ENCODE measurements at places on chromosomes 13 and 19. TPM values are rescaled to one million over a fixed set of nuclear protein-coding genes. Genes with fewer than 3 reads are reported as not detected.

DNA sequence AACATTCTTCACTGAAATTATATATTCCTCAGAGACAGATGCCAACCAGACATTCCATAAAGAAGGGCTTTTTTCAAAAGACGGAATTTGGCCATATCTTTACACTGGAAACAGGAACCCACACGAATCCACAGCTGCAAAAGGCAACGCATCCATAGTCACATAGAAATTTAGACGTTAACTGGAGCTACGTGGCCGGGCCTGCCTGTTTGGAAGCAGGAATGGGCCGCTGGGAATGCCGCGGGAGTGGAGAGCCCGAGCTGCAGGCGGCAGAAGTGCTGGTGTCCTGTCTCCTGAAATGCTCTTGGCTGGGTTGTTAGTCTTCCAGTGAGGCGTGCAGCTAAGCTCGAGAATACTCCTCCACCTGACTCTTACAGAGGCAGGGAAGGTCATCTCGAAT, 122.2 kb downstream of the KL start:
- DNase-seq, result peak; percentile 33
- no peak overlapping the region for H3K4me3 ChIP-seq
- H3K27me3 ChIP-seq, result no peaks in the 10 kb centered on the region
- no peak overlapping the region for H3K27ac ChIP-seq
- H3K4me1 ChIP-seq, result no peaks in the 10 kb centered on the region
- peaks cover 52% of the 10 kb centered on the region for H3K36me3 ChIP-seq

DNA sequence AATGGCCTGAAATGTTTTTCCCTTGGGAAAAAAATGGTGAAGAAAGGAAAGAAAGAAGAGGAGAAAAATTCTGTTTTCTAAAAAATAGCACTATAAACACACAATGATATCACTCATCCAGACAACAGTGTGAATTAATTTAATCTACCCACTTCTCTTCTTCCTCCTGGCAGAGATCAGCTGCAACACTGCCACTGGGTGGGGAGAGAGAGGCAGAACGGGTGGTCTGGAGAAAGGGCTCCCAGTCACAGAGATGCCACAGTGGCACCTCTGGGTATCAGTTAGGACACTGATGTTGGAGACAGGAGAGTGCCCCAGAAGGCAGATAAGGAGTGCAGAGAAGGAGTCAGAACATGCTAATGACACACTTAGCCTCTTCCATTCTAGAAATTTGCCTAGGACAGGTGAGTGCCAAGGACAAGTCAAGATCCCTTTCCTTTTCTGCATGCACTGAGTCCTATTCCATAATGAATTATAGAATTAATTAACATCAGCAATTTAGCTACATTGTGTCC, 168.6 kb downstream of the SUCLA2 start:
- no peaks in the 10 kb centered on the region for H3K27me3 ChIP-seq
- DNase-seq, result no peak
- no peak overlapping the region for H3K27ac ChIP-seq
- H3K36me3 ChIP-seq, result no peaks in the 10 kb centered on the region
- no peak overlapping the region for H3K4me3 ChIP-seq

DNA sequence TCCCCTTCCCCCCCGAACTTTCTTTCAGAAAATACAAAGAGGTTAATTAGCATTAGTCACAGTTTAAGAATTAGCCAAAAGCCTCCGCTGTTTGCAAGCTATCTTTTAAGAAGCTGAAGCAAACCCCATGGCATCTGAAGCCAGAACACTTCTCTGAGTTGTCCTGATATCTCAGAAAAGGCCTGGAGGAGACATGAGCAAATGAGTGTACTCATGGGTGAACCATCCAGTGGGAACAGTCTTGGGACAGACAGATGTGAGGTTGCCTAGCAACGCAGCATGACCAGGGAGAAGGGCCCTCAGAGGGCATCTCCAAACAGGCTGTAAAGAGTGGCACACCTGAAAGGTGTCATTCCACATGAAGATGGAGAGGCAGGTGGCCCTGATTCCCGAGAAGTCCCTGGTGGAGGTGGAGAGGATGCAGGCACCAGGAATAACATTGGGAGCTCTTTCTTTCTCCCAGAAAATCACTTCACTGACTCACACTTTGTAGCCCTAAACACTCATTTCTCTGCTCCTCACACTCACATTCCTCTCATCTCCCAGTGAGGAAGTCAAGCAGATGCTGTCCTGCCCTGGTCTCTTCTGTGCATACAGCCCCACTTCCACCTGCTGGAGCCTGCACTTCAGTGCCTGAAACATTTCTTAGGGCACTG, 87.0 kb upstream of the TSHZ3 start:
- H3K4me1 ChIP-seq, result no peaks in the 10 kb centered on the region
- no peak for DNase-seq
- H3K36me3 ChIP-seq, result no peaks in the 10 kb centered on the region
- no peak overlapping the region for H3K4me3 ChIP-seq

- no peaks in the 10 kb centered on the region for H3K4me1 ChIP-seq
- no peaks in the 10 kb centered on the region for H3K36me3 ChIP-seq
- H3K4me3 ChIP-seq, result no peak overlapping the region
- H3K27ac ChIP-seq, result no peak overlapping the region
- no peaks in the 10 kb centered on the region for H3K27me3 ChIP-seq
- DNase-seq, result no peak
These were observed 134.0 kb downstream of the UFM1 start for GRCh38 chr13:38483623-38484022.

GRCh38 chr13:28623782-28624706, 34.9 kb upstream of the POMP start:
- no peaks in the 10 kb centered on the region for H3K36me3 ChIP-seq
- no peak for DNase-seq
- no peaks in the 10 kb centered on the region for H3K4me1 ChIP-seq
- no peak overlapping the region for H3K27ac ChIP-seq
- no peak overlapping the region for H3K4me3 ChIP-seq

SELENOV gene
- total RNA-seq, result not detected

RGS9BP gene
- total RNA-seq, result 8.8 TPM

MYO1F gene
- 1.8 TPM for total RNA-seq

HCST gene
- total RNA-seq, result 31.7 TPM

NAPSA gene
- not detected for total RNA-seq

All from heart left ventricle (tissue), 16 donors.